ENCODE measurements at places on chromosomes 7 and 10. TPM values are rescaled to one million over a fixed set of nuclear protein-coding genes. Genes with fewer than 3 reads are reported as not detected.
A peak's percentile ranks its signal among the peaks of the same experiment; 100 is the strongest.

DNA sequence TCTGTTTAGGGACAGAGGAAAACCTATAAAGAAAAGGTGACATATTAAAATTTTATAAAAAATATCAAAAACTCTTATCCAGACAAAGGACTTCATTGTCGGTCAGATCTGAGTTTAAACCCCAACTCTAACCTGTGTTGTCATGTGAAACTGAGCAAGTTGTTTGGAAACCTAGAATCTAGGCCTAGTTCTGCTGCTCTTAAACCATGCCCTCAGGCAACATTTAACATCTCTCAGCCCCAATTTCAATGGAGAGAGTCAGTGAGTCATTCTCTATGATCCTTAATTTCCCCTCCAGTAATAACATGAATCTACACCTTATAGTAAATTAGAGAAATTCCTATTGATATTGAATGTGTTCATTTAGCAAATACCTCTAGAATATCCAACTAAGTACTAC lies 192.3 kb downstream of the IMMP2L start:
- H3K27me3 ChIP-seq = no peaks in the 10 kb centered on the region
- no peaks in the 10 kb centered on the region for H3K36me3 ChIP-seq
- peaks cover 17% of the 10 kb centered on the region for H3K4me1 ChIP-seq
- H3K27ac ChIP-seq = no peak overlapping the region

DNA sequence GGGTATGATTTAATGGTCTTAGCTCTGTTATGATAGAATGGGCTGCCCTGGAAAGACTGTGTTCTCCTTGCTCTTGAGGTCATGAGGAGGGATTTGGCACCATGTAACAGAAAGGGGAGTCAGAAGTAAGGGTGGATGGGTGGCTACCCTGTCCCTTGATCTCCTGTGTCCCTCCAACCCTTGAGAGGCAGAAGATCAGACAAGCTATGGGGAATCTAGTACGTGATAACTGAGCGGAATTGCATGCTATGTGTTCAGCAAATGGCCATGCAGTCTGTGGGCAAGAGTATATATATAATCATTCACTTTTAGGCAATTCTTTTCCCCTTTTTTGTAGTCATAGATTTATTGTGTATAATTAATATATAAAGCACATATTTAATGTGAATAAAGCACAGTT lies 174.9 kb downstream of the SEC23IP start:
- H3K4me1 ChIP-seq = no peaks in the 10 kb centered on the region
- H3K27me3 ChIP-seq = no peaks in the 10 kb centered on the region
- no peak overlapping the region for H3K4me3 ChIP-seq
- no peaks in the 10 kb centered on the region for H3K36me3 ChIP-seq
- no peak overlapping the region for H3K27ac ChIP-seq

DNA sequence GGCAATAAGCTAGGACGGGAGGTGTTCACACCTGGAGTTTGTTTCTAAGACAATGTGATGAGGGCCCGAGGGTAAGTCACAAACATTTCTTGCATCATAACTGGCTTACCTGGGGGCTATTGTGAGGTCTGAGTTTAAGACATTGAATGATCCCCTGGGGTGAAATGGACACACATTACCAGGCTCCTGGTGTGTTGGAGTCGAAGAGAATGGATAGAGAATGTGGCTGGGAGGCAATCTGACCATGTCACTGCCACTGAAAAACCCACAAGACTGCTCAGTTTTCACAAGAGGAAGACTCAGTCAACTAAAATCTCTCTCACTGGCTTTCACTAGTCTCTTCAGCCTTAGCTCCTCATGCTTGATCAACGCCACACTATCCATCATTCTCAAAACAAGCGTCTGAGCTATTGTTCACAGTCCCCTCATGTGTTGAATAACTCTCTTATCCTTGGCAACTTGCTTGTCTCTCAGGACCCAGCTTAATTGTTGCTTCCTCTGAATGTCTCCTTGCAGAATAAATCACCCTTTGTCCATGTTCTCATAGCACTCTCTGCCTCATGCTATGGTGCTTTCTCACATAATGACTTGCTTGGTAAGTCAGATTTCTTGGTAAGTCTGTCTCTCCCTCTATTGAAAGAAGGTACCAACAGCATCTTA lies at the start of gene C10orf120:
TSS of gene C10orf120 (minus strand) at position 51 of the 660 bp plus-strand sequence. CDS start 56 bp downstream, outside the sequence.
- H3K27me3 ChIP-seq = no peaks in the 10 kb centered on the region
- no peak within 1 kb of the TSS for H3K4me3 ChIP-seq
- no peaks in the 10 kb centered on the region for H3K4me1 ChIP-seq

UBTD1 gene
- total RNA-seq = 42.1 TPM

DNA sequence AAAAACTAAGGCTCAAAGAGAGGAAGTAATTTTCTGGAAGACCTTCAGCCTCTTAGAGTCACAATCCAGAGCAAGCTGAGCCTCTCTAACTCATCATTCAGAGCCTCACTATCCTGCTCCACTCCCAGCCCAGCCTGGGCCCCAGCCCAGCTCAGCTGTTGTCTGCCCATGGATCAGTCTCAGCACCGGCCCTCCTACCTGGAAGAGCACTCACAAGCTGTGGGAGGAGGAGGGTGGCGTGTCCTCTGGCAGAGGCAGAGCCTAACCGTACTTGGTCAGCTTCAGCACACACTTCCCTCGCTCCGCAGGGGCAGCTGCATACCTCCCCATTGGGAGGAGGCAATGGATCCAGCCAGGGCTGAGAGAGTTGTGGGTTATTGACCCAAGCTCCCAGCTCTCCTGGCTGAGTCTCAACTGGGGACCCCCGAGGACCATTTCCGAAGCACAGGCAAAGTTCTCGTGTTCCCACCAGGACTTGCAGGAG lies 66.7 kb upstream of the GPR26 start:
- no peak overlapping the region for H3K27ac ChIP-seq
- H3K36me3 ChIP-seq = no peaks in the 10 kb centered on the region
- H3K4me1 ChIP-seq = no peaks in the 10 kb centered on the region
- no peak for DNase-seq
- H3K27me3 ChIP-seq = peaks cover 15% of the 10 kb centered on the region

- no peak for DNase-seq
- peaks cover 20% of the 10 kb centered on the region for H3K27me3 ChIP-seq
- no peaks in the 10 kb centered on the region for H3K36me3 ChIP-seq
- H3K4me3 ChIP-seq = no peak overlapping the region
- no peaks in the 10 kb centered on the region for H3K4me1 ChIP-seq
Observed at GRCh38 chr10:46247808-46248569, 38.8 kb upstream of the ANTXRL start.

OPN4 gene
- total RNA-seq = not detected

DNA sequence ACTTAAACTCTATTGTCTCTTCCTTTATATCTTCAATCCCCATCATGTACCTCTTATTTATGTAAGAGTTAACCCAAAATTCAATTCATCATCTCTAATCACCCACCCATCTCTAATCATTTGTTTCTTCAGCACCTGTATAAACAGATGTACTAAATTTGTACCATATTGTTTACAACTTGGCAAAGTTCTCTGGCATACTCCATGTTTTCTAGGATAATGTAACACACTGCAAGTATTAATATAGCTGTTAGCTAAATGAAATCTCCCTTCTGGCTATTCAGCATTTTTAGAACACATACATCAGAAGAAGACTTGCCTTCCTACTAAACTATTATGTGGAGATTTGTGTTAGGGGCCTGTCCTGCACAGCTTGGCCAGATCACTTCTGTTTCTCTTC lies 33.1 kb downstream of the MALSU1 start:
- H3K4me1 ChIP-seq = peaks cover 45% of the 10 kb centered on the region

CTAGE4 gene
- total RNA-seq = not detected

CALY gene
- total RNA-seq = not detected

DNA sequence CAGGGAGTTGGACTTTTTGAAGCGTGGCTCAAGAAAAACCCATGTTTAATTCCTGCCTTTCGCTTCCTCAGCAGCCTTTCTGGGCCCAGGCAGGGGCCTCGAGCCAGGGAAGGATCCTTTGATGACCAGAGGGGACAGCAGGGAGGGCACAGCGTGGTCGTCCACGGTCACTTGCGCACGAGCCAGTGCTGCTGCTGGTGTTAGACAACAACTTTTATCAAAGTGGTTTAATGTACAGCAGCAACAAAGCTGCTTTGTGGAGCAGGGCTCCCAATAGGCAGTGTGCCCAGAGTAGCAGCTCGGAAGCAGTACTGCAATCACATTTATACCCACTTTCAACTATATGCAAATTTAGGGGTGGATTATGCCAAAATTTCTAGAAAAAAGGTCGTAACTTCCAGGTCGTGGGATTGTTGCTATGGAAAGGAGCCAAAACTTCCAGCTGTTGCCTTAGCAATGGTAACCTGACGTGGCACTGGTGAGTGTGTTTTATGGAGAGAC lies 6.1 kb downstream of the GIMAP1 start:
- no peaks in the 10 kb centered on the region for H3K27me3 ChIP-seq
- no peak overlapping the region for H3K4me3 ChIP-seq
- no peaks in the 10 kb centered on the region for H3K4me1 ChIP-seq
- DNase-seq = no peak

DNA sequence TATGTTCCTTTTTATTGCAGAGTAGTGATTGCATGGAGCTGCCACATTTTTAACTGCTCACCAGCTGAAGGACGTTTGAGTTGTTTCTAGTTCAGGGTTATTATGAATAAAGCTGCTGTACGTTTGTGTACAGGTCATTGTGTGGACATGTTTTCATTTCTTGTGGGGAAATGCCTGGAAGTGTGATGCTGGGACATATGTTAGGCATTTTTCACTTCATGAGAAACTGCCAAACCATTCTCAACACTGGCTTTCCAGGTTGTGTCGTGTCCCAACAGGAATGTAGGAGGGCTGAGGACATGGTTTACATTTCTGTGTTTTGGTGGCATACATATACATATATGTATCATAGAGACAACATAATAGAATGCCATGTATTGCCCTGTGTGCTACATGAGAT lies 73.0 kb downstream of the NEURL1 start:
- H3K4me3 ChIP-seq = no peak overlapping the region
- H3K4me1 ChIP-seq = no peaks in the 10 kb centered on the region
- peaks cover 40% of the 10 kb centered on the region for H3K27me3 ChIP-seq
- H3K27ac ChIP-seq = no peak overlapping the region

OR13A1 gene
- total RNA-seq = not detected

SFTPA1 gene
- total RNA-seq = not detected

PRKAG2 gene
- total RNA-seq = 19.2 TPM

DNA sequence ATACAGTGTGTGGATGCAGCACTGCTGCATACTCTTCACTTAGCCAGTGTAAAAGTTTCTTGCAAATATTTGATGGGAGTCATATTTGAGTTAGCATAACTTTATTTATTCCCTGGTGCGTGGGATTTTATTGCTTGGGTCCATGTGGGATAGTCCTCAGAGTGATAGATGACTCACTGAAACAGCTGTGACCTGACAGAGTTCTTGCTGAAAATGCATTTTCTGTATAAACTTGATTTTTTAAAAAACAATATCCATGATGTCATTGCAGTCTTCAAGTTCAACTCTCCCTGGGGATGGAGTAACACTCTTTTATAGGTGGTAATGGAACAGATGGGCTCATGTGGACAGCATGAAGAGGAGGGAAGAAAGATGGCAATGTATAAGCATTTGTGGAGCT lies 310.0 kb downstream of the PPP1R3A start:
- peaks cover 1% of the 10 kb centered on the region for H3K27me3 ChIP-seq
- no peak overlapping the region for H3K27ac ChIP-seq
- no peaks in the 10 kb centered on the region for H3K4me1 ChIP-seq
- no peak for DNase-seq
- no peaks in the 10 kb centered on the region for H3K36me3 ChIP-seq
- H3K4me3 ChIP-seq = no peak overlapping the region

OR2A7 gene
- total RNA-seq = not detected

GRCh38 chr10:50992972-50993766 lies 81.1 kb upstream of the PRKG1 start:
- H3K27me3 ChIP-seq = peaks cover 8% of the 10 kb centered on the region
- peak overlapping the region; percentile 73 for H3K27ac ChIP-seq
- H3K4me1 ChIP-seq = peaks cover 47% of the 10 kb centered on the region
- H3K36me3 ChIP-seq = no peaks in the 10 kb centered on the region

DNA sequence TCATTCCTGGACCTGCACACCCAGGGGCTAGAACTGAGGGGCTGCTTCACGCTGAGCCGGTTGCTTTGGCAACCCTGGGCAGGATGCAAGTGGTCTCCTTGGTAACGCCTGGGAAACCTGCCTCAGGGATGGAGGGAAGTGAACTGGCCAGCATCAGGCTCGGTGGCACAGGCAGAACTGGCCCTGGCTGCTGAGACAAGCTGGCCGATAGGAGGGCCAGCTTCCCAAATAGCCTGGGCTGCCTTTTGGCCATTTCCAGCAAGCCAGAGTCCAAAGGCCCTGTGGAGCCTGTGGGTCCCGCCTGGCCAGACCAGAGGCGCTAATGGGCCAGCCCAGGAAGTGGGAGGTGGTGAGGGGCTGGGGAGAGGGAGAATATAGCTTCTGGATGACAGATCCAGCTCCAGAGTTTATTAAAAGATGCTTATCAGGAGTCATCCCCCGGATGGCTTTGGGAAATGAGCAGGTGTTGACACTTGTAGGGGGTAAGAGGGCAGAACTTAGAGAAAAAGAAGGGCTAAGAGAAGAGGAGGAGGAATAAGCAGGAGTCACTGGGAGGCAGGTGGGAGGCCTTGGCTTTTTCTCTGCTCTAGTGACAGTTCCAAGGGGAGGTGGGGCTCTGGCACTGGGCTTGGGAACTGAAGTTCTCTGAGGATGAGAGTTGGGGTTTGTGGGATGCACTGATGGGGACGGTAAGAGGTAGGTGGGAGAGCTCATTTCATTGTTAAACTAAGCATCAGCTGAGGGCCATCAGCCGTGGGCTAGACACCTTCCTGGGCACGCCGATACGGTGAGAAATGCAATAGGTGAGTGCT lies 9.6 kb downstream of the NEURL1 start:
- H3K27me3 ChIP-seq = peaks cover 58% of the 10 kb centered on the region
- no peak overlapping the region for H3K27ac ChIP-seq
- H3K4me1 ChIP-seq = peaks cover 7% of the 10 kb centered on the region
- DNase-seq = no peak
- no peak overlapping the region for H3K4me3 ChIP-seq

DNA sequence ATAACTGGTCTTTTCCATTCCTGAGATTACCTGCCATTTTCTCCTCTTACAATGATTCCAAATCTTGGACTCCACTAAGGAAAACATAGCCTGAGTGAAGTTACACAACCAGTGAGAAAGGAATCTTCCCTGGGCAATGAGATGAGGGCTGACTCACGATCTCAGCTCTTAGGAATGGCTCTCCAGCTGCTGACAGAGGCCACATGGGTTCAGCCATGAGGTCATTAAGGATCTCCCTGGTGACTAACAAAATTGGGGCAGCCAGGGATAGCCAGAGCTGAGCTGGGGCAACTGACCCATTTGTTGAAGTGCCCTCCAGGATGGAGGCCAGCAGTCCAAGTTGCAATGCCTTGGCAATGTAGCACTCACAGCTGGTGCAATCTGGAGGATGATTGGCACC lies 78.7 kb upstream of the MKLN1 start:
- H3K27me3 ChIP-seq = peaks cover 9% of the 10 kb centered on the region
- H3K4me1 ChIP-seq = peaks cover 41% of the 10 kb centered on the region
- H3K27ac ChIP-seq = peak overlapping the region; percentile 82
- peak overlapping the region; percentile 45 for H3K4me3 ChIP-seq

- peaks cover 93% of the 10 kb centered on the region for H3K4me1 ChIP-seq
- H3K4me3 ChIP-seq = peak overlapping the region; percentile 73
- H3K36me3 ChIP-seq = no peaks in the 10 kb centered on the region
- peak overlapping the region; percentile 90 for H3K27ac ChIP-seq
Observed at GRCh38 chr10:80462981-80463741, 9.1 kb downstream of the TSPAN14 start.

MMRN2 gene
- 0.57 TPM for total RNA-seq

GRCh38 chr10:132164761-132165278 lies 21.9 kb upstream of the DPYSL4 start:
- no peaks in the 10 kb centered on the region for H3K4me1 ChIP-seq
- no peaks in the 10 kb centered on the region for H3K36me3 ChIP-seq
- no peak overlapping the region for H3K27ac ChIP-seq
- DNase-seq = peak; percentile 15

- DNase-seq = no peak
- H3K27ac ChIP-seq = no peak overlapping the region
- no peak overlapping the region for H3K4me3 ChIP-seq
- H3K4me1 ChIP-seq = no peaks in the 10 kb centered on the region
- H3K27me3 ChIP-seq = peaks cover 2% of the 10 kb centered on the region
Observed at GRCh38 chr10:60497364-60497763, 107.7 kb upstream of the ANK3 start.
